MM.1S (cell line): ENCODE measurements at places on chromosomes 13 and 19.

GRCh38 chr19:42328106-42328505, 2.7 kb downstream of the MEGF8 start:
- no peak overlapping the region for H3K4me3 ChIP-seq
- no peak for DNase-seq
- H3K36me3 ChIP-seq, result no peaks in the 10 kb centered on the region
- no peaks in the 10 kb centered on the region for H3K4me1 ChIP-seq
- no peak overlapping the region for H3K27ac ChIP-seq
- H3K27me3 ChIP-seq, result peaks cover 13% of the 10 kb centered on the region

DNA sequence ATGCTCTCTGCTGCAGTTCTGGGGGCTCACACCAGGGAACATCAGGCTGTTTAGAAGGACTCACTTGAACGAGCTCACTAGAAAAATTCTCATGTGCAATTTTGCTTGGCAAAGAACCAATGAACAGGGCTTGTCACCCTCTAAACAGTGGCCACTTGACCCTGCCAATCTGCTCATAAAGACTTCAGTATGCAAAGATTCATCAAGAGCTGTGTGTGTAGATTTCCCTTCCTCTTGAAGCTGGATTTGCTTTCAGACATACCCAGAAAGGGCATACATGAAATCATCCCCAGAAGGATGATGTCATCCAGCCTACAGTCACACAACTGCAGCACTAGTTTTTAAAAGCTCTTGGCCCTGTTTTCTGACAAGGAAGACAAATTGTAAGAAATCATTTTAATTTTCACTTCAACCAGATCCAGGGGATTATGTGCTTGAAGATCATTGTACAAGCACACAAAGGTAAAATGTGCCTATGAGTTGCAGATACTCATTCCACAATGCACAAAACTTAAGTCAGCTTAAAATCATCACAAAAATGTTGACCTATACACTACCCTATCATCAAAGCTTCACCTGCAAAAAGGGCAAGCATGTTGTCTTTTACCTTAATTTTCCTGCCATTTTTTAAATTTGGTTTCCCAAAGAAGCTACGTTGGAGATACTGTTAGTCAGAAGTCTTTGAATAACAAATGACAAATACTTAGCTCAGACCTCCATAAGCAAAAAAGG, 5.2 kb upstream of the STK24 start:
- DNase-seq, result no peak
- 0 out of 2 replicates have a peak, but pooled peaks cover 7% of the 10 kb centered on the region for H3K4me1 ChIP-seq
- no peak overlapping the region for H3K4me3 ChIP-seq
- no peaks in the 10 kb centered on the region for H3K27me3 ChIP-seq

GRCh38 chr13:113855012-113855921, 8.6 kb downstream of the GAS6 start:
- no peaks in the 10 kb centered on the region for H3K27me3 ChIP-seq
- H3K4me1 ChIP-seq, result peaks cover 81% of the 10 kb centered on the region
- peak overlapping the region; percentile 16 for H3K4me3 ChIP-seq
- peak overlapping the region; percentile 98 for H3K27ac ChIP-seq

GRCh38 chr19:50264483-50265186, 61.2 kb downstream of the MYH14 start:
- H3K4me3 ChIP-seq, result no peak overlapping the region
- peaks cover 21% of the 10 kb centered on the region for H3K27me3 ChIP-seq
- no peak overlapping the region for H3K27ac ChIP-seq
- no peaks in the 10 kb centered on the region for H3K36me3 ChIP-seq

- H3K4me3 ChIP-seq, result no peak overlapping the region
- H3K27me3 ChIP-seq, result no peaks in the 10 kb centered on the region
- H3K36me3 ChIP-seq, result no peaks in the 10 kb centered on the region
- DNase-seq, result no peak
- no peak overlapping the region for H3K27ac ChIP-seq
- no peaks in the 10 kb centered on the region for H3K4me1 ChIP-seq
Observed at GRCh38 chr13:51869916-51870315, 8.1 kb downstream of the CCDC70 start.

DNA sequence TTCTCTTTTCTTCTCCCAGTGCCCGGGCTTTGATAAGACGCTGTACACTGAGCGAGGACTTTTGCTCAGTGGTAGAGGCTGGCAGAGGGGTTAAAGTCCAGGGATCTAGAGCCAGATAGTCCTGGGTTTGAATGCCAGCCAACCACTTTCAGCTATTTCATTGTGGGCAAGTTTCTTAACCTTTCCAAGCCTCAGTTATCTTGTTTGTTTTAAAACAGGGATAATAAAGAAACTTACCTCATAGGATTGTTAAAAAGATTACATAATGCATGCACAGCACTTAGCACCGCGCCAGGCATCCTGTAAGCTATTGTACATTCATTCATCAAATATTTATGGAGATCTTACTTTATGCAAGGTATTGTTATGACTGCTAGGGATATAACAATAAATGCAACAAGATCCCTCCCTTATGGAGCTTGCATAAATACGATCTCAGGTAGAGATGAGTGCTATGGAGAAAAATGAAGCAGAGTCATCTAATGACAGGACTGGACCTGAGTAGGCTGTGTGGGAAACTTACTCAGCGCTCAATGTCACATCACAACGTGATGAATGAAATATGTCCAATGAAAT, 70.8 kb downstream of the LNX2 start:
- no peaks in the 10 kb centered on the region for H3K36me3 ChIP-seq
- H3K27ac ChIP-seq, result peak overlapping the region; percentile 84; the same call in 1 of the 2 replicates
- peaks cover 14% of the 10 kb centered on the region for H3K4me1 ChIP-seq
- no peak for DNase-seq
- no peak overlapping the region for H3K4me3 ChIP-seq
- H3K27me3 ChIP-seq, result no peaks in the 10 kb centered on the region
